ENCODE measurements at places on chromosomes 5 and 9.

DNA sequence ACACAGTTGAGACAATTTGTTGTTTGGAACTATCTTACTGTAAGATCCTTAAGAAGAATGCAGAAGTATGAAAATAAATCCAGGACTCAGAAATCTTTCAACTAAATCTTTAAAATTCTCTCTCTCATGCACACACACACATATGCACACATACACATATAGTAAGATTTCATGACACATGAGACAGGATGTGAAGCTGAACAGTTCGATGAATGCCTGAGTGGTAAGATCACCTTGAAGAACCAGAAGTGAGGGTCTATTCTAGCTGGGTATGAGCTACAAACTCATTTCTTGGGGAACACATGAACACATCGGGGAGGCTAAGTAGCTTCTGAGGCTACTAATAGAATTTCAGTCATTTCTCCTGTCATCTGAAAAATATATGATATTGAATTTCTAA, 153.6 kb downstream of the TMC1 start:
- no peaks in the 10 kb centered on the region for H3K36me3 ChIP-seq
- H3K27me3 ChIP-seq, result no peaks in the 10 kb centered on the region
- no peaks in the 10 kb centered on the region for H3K4me1 ChIP-seq
- no peak for DNase-seq
- no peak overlapping the region for H3K27ac ChIP-seq
- no peak overlapping the region for H3K4me3 ChIP-seq

DNA sequence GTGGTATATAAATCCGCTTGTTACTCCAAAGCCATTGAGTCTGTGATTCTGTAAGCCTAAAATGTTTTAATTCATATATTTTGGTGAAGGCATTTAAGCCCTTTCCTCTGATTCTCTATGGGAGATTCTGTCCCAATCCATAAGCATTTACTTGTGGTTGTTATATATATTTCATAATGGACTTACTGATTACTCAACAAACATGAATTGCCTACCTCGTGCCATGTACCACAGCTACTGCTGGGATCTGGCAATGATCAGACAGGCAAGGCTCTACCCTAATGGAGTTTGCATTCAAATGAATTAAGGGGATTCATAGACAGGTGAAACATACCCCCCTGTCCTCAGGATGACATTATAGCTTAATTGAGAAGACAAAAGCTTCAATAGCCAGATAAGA, 54.5 kb downstream of the C9orf152 start:
- no peak overlapping the region for H3K4me3 ChIP-seq
- no peak overlapping the region for H3K27ac ChIP-seq
- H3K36me3 ChIP-seq, result no peaks in the 10 kb centered on the region
- peaks cover 12% of the 10 kb centered on the region for H3K4me1 ChIP-seq
- no peak for DNase-seq

GRCh38 chr9:98104445-98104881, 14.6 kb downstream of the TRIM14 start:
- DNase-seq, result peak; percentile 30
- H3K27ac ChIP-seq, result no peak overlapping the region
- H3K36me3 ChIP-seq, result no peaks in the 10 kb centered on the region
- no peaks in the 10 kb centered on the region for H3K27me3 ChIP-seq

GRCh38 chr5:10454591-10455276, 13.1 kb downstream of the ROPN1L start:
- H3K27me3 ChIP-seq, result no peaks in the 10 kb centered on the region
- no peak overlapping the region for H3K4me3 ChIP-seq
- no peak overlapping the region for H3K27ac ChIP-seq
- DNase-seq, result no peak

- no peak overlapping the region for H3K27ac ChIP-seq
- H3K36me3 ChIP-seq, result no peaks in the 10 kb centered on the region
- H3K27me3 ChIP-seq, result no peaks in the 10 kb centered on the region
- no peak for DNase-seq
- H3K4me3 ChIP-seq, result no peak overlapping the region
- no peaks in the 10 kb centered on the region for H3K4me1 ChIP-seq
Observed at GRCh38 chr9:136769710-136770191, 5.4 kb upstream of the LCN15 start.
